ENCODE measurements at places on chromosomes 11 and 22.
A peak's percentile ranks its signal among the peaks of the same experiment; 100 is the strongest.

- DNase-seq, result no peak
These were observed 150.9 kb upstream of the TTC12 start for GRCh38 chr11:113163291-113164030.

DNA sequence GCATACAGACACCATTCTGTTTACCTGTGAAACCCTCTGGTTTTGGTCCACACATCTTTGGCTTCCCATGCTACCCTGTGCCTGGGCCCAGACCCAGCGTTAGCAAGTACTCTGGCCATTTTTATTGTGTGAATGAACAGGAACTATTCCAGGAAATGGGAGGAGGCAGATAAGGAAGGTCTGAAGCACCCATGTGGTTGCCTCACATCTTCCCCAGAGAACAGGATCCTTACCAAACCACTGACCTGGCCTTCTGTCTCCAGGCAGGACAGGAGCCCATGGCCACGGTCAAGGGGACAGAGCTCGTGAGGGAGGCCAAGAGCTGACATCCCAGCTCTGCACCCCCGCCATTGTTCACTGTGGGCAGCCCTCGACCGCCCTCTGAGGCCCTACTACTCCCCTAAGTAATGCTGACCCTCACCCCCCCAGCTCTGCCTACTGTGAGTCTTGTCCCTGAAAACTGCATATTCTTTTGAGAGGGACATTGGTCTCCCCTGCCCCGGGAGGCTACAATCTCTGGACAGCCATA lies 97.7 kb upstream of the TP53I11 start:
- DNase-seq, result no peak

DNA sequence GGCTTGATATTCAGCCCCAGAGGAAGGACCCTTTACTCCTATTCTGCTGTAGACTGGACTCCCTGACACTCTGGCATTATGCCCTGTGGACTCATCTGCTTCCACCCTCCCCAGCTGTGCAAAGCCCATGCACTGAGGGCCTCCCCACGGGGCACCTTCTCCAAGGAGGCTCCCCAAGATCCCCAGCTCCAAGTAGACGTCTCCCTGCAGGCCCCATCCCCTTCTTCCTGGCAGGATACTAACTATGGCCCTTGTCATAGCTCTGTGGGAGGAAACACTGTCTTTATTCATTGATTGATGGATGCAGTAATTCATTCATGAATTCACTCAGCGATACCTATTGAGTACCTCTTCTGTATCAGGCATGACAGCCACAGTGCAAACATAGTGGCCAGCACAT lies 15.3 kb upstream of the APOL6 start:
- no peak for DNase-seq

- no peak for DNase-seq
These were observed 20.8 kb upstream of the JAM3 start for GRCh38 chr11:134048028-134048427.

DNA sequence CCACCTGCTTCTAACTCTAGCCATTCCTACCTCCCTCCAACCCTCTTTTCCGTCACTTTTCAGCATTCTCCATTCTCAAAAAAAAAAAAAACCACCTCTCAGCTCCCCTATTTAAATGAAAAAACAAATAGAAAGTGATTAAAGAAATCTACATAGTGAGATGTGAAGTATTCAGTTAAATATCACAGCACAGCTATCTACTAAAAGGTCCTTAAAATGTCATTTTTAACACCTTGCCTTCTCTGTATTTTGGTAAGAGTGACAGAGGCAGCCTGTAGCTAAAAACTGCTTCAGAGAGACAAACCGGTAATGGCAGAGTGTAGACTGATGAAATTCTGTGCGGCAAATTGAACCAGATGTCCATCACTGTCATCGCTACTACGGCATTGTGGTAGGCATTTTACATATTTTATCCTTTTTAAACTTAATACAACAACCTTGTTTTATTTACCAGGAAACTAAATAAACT lies 346 bp upstream of the ALG9 start:
- no peak for DNase-seq

- DNase-seq, result no peak
These were observed 1.2 kb downstream of the CYTH4 start for GRCh38 chr22:37283393-37283937.

DNA sequence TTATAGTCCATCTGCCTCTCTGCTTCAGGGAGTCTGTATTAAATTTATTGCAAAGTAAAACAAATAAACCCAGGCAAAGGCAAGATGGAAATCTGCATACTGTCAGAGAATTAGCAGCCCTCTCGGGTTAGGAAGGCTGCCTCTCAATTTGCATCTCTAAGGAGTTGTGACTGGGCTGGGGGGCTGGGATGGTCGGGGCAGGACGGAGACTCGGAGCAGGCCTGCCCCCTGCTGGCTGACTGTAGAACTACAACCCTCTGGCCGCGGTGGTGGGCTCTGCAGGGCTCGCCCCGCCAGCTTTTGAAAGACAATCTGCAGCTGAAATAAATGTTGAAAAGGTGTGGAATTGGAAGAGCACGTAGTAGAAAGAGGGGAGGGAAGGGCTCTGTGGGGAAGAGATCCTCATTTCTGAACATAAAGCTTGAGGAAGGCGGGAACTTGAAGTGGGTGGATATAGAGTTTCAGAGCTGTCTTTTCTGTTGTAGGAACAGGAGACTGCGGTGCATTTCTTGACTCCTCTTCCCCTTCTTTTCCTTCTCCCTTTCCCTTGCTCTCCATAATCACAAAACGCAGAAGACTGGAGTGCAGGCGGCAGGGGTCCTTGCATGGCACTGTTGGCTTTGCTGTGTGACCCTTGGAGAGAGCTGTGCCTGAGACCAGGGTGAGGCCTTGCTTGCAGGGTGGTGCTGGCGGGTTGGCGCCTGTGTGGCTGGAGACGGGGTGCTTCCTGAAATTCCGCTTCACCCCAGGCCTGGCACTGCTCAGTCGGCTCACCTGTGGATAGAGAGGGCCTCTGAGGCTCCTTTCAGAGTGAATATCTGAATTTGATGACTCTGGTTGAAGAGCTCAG lies 22.6 kb upstream of the PKNOX2 start:
- DNase-seq, result peak; percentile 31

DNA sequence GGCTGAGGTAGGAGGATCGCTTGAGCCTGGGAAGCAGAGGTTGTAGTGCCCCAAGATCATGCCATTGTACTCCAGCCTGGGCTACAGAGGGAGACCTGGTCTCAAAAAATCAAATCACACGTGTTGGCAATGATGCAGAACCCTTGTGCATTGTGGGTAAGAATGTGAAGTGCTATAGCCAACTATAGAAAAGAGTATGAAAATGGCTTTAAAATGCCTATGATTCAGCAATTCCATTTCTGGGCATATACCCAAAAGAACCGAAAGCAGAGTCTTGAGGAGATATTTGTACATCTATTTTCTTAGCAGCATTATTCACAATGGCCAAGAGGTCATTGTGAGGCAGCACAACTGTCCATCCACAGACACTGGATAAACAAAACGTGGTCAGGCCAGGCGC lies 2.6 kb upstream of the FADS3 start:
- no peak for DNase-seq

- no peak for DNase-seq
These were observed 6.2 kb downstream of the LARGE2 start for GRCh38 chr11:45928535-45929215.

DNA sequence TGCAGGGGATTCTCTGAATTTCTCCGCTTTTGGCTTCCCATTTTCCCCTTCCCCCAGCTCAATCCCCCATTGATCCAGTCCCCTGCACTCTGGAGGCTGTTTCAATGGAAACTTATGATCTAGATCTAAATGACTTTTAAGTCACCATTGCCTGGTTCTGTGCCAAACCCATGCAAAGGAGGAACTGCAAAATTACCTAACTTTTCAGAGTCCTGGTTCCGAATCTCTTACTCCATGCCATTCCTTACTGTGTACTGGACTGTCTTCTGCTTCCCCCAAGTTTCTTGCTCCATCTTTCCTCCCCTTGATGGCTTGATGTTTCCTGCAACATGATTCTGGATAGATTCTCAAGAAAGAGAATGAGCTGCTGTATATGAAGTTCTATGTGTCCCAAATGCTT lies 327.8 kb downstream of the MIAT start:
- DNase-seq, result no peak

DNA sequence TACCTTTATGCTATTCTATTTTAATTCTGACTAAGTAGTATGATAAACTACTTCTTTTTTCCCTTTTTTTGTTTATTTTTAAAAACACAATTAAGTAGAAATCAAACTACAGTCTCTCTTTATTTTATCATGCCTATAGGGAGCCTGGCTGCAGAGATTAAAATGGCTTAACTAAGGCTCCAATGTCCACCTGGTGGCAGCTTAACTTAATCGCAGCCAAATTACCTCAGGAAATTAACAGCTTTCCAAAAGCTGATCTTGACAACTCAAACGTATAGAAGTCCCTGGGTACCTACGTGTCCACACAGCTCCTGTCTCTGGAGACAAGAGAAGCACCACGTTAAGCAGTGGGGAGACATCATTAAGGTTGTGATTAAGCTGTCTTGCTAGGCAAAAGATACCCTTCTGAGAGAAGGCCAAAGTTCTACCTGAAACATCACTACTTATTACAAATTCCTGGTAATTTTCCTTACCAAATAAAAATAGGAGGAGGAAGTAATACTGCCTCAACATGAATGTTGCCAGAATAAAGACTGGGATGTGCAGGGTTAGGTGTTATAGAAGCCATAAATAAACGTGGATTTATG lies 63.2 kb upstream of the SNX19 start:
- DNase-seq, result no peak

DNA sequence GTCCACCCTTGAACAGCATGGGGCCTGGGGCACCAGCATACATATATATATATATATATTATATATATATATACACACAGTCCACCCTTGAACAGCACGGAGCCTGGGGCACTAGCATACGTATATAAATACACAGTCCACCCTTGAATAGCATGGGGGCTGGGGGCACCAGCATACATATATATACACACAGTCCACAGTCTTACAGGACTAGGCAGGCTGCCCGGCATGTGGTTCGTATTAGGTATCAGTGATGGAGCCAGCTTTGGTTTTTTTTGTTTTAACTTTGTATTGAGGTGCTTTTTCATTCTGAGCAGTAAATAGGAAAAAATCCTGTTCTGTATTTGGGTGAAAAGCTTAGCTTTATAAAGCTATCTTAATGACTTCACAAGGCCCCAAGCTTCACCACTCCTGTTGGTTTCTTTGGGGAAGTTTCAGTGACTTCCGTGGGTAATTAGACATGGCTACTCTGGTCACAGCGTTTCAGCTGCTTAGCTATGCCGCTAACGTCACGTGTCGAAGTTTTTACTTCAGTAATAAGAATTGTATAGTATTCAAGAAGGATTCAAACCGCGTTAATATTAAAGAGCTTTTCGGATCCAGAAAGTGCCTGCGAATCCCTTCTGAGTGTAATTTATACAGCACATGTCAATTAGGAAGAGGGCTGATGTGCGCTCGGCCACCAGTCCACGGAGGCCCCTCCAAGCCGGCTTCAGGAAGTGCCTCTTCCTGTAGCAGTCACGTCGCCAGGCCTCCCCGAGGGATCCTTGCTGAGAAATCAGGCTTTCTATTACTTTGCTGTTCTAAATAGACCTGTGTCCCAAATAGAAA lies 179.7 kb downstream of the TBC1D22A start:
- DNase-seq, result no peak

GRCh38 chr11:65551572-65552387 lies 6.4 kb downstream of the LTBP3 start:
- no peak for DNase-seq

- DNase-seq, result no peak
These were observed 188.2 kb downstream of the METTL15 start for GRCh38 chr11:28296426-28296825.

DNA sequence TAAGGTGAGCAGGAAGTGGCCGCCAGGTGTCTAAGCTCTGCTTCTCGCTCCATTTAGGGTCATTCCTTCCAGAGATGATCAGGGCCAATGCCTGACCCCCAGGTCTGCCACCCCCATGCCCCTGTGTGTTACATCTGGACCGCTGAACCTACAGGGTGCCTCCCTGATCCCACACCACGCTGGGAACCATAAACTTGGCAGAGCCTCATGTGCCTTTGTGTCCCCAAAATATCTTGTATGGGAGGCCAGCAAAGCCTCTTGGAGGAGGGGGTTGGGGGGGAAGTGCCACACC lies 3.7 kb downstream of the TST start:
- no peak for DNase-seq

DNA sequence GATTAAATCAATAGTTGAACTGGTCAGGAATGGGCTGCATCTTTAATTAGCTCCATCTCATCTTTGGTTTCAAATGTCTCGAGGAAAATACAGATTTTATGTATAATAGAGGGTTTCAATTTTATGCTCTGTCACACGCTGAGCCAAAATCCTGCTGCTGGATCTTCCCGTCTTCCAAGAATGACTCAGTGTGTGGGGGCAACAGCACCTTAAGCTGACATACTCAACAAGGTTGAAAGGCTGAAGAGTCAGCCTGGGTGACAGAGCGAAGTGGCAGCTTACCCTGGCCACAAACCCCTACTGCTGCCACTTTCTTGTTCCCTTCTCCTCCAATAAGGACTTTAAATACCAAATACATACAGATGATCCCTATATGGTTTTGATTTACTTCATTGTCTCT lies 9.0 kb upstream of the PCF11 start:
- no peak for DNase-seq

GRCh38 chr11:126510621-126511370 lies 155.3 kb downstream of the ST3GAL4 start:
- no peak for DNase-seq

GRCh38 chr11:113197446-113197845 lies 116.9 kb upstream of the TTC12 start:
- no peak for DNase-seq

DNA sequence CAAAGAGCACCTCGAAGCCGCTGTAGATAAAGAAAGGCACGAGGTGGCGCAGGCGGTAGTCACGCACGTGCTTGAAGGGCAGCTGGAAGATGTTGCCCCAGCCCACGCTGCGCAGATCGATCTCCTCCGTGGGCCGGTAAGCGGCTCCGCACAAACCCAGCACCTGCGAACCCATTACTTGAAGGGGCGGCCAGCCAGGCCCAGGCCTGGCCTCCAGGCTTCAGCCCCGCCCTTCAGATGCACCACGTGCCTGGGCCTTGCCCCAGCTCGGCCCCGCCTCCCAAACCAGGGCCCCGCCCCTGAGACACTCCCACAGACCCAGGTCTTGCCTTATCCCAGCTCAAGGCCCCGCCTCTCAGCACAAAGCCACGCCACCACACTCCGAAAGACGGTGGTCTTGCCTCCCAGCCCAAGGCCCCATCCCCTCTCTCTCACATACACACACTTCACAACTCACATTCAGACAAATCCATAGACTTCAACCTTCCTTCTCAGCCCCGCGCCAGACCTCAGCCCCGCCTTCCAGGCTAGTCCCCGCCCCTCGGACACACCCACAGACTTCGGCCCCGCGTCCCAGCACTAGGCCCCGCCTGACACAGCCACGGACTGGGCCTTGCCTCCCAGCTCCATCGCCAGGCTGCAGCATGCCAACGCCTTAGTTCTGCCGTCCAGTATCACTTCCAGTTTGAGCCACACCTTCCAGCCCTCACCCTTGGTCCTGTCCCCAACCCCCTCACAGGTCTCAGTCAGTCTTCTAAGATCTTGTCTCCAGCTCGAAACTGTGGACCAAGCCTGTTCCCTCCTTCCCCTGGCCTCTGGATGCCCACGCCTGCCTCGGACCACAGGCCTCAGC lies 7.0 kb downstream of the UNC93B1 start:
- no peak for DNase-seq

GRCh38 chr11:23310276-23310675 lies 450.0 kb upstream of the CCDC179 start:
- no peak for DNase-seq
